Neural progenitor cell (in vitro differentiated cells): ENCODE measurements at places on chromosomes 7 and 10.
A peak's percentile ranks its signal among the peaks of the same experiment; 100 is the strongest.

GRCh38 chr10:13659887-13660550 is 73.3 kb downstream of the PRPF18 start:
- H3K4me3 ChIP-seq, result no peak overlapping the region
- no peaks in the 10 kb centered on the region for H3K27me3 ChIP-seq

DNA sequence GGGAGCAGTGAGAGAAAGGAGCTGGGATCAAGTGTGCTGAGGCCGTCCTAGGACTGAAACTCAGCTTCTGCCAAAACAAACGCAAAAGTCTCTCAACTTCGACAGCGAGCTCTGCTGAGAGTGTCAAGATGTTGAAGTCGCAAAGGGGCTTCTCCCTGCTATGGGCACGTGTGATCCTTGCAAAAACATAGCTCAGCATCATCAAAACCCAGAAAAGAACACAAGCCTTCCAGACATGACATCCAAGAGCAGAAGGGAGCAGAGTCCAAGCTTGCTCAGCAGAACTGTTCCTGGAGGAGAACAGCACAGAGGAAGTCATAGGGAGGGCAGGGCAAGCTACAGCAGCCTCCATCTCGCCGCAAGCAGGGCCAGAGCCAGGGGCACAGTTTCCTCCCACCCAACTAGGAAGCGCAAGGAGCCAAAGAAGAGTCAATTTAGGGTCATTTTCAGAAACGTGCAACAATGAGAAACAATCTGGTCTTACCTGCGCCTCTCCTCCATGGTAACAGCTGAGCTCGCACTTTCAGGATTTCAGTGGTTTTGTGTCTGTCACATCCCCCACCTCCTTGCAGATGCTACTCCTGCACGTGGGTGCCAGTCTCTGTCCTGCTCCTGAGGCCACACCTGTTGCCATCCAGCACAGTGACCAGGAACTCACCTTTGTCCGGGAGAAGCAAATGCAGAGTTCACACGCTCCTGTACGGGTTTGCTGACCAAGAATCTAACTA is 113.9 kb downstream of the DIP2C start:
- no peak for DNase-seq
- H3K36me3 ChIP-seq, result no peaks in the 10 kb centered on the region
- H3K4me3 ChIP-seq, result no peak overlapping the region
- no peaks in the 10 kb centered on the region for H3K27me3 ChIP-seq
- no peak overlapping the region for H3K27ac ChIP-seq

GRCh38 chr10:50585921-50586739 is 37.6 kb downstream of the SGMS1 start:
- no peak overlapping the region for H3K27ac ChIP-seq
- peaks cover 5% of the 10 kb centered on the region for H3K4me1 ChIP-seq
- H3K27me3 ChIP-seq, result no peaks in the 10 kb centered on the region
- DNase-seq, result no peak
- H3K36me3 ChIP-seq, result no peaks in the 10 kb centered on the region

- H3K4me1 ChIP-seq, result peaks cover 3% of the 10 kb centered on the region
- H3K36me3 ChIP-seq, result peaks cover 15% of the 10 kb centered on the region
- no peak overlapping the region for H3K27ac ChIP-seq
Observed at GRCh38 chr7:137903382-137904169, 56.8 kb upstream of the DGKI start.

- no peak overlapping the region for H3K27ac ChIP-seq
- H3K36me3 ChIP-seq, result no peaks in the 10 kb centered on the region
- DNase-seq, result no peak
- H3K4me3 ChIP-seq, result no peak overlapping the region
- H3K4me1 ChIP-seq, result peaks cover 18% of the 10 kb centered on the region
Observed at GRCh38 chr7:157831143-157831905, 494.5 kb downstream of the DNAJB6 start.

- H3K27ac ChIP-seq, result no peak overlapping the region
- peaks cover 35% of the 10 kb centered on the region for H3K4me1 ChIP-seq
- DNase-seq, result peak; percentile 53
- H3K36me3 ChIP-seq, result no peaks in the 10 kb centered on the region
- H3K4me3 ChIP-seq, result peak overlapping the region; percentile 62
Observed at GRCh38 chr7:158863611-158864506, 7.5 kb downstream of the DYNC2I1 start.

DNA sequence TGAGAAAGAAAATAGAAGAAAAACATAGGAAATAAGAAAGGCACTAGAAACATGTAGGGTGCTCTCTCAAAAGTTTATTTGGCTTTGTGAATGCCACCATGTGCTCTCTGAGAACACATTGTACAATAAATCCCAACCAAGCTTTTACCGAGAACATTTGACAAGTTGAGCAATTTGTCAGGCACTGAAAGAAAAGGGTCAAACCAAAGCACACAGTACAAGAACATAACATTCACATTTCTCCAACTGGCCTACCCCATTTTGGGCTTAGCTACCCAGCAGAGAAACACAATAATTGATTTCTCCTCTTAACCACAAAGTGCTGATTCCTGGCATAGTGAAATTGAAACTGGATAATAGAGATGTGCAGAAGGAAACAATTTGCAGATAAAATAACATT is 69.2 kb upstream of the SLC39A12 start:
- no peaks in the 10 kb centered on the region for H3K4me1 ChIP-seq
- H3K4me3 ChIP-seq, result no peak overlapping the region
- H3K36me3 ChIP-seq, result no peaks in the 10 kb centered on the region
- no peak for DNase-seq
- no peaks in the 10 kb centered on the region for H3K27me3 ChIP-seq

DNA sequence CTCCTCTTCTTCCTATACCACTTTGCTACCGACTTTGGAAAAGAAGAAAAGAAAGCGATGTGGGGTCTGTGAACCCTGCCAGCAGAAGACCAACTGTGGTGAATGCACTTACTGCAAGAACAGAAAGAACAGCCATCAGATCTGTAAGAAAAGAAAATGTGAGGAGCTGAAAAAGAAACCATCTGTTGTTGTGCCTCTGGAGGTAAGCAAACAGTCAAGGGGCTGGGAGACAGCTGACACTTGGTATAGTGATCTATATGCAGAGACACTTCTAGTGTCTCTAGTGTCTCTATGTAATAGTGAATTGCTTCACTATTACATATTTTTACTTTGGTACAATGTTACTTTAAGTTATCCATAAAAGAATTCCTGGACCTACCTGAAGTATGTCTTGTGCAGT is 13.9 kb downstream of the TET1 start:
- no peaks in the 10 kb centered on the region for H3K4me1 ChIP-seq
- DNase-seq, result no peak
- no peak overlapping the region for H3K27ac ChIP-seq
- peaks cover 11% of the 10 kb centered on the region for H3K36me3 ChIP-seq
- H3K27me3 ChIP-seq, result no peaks in the 10 kb centered on the region
- H3K4me3 ChIP-seq, result no peak overlapping the region

DNA sequence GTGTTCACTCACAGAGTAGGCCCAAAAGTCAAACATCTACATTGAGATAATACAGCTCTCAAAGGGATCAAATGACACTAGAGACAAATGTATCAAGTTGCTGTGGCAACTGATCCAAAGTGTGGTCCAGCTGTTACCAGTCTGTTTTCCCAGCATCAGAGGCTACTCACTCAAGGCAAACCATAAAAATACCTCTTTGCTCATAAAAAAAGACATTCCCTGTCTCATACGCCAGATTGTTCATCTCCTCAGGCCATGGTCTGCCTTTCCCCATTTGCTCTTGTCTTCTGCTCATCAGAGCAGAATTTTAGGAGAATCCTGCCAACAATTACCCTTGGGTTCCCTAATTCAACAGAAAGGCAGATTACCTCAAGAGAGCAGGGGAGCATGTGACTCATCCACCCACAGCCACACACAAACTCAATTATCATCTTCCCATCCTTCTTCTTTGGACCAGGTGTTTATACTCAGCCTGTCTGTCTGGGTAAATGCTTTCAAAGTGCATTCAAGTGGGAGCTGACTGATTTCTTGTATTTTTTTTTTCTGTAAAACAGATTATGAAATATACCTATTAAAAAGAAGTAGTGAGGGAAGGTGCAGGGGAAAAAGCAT is 226.5 kb upstream of the HPS1 start:
- H3K4me3 ChIP-seq, result no peak overlapping the region
- H3K4me1 ChIP-seq, result peaks cover 22% of the 10 kb centered on the region
- DNase-seq, result no peak
- H3K27ac ChIP-seq, result no peak overlapping the region
- H3K27me3 ChIP-seq, result no peaks in the 10 kb centered on the region

- no peaks in the 10 kb centered on the region for H3K27me3 ChIP-seq
- H3K4me1 ChIP-seq, result no peaks in the 10 kb centered on the region
- no peaks in the 10 kb centered on the region for H3K36me3 ChIP-seq
- peak; percentile 84 for DNase-seq
Observed at GRCh38 chr7:136405931-136406777, 429.0 kb upstream of the MTPN start.

DNA sequence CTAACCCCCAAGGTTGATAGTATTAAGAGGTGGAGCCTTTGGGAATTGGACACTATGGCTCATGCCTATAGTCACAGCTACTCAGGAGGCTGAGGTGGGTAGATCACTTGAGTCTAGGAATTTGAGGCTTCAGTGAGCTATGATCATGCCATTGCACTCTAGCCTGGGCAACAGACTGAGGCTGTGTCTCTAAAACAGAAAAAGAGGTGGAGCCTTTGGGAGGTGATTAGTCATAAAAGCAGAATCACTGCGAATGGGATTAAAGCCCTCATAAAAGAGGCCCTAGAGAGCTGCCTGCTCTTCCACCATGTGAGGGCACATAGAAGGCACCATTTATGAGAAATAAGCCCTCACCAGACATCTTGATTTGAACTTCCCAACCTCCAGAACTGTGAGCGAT is 81.9 kb downstream of the SKAP2 start:
- peaks cover 15% of the 10 kb centered on the region for H3K4me1 ChIP-seq
- H3K27ac ChIP-seq, result no peak overlapping the region
- no peak for DNase-seq
- H3K27me3 ChIP-seq, result no peaks in the 10 kb centered on the region

DNA sequence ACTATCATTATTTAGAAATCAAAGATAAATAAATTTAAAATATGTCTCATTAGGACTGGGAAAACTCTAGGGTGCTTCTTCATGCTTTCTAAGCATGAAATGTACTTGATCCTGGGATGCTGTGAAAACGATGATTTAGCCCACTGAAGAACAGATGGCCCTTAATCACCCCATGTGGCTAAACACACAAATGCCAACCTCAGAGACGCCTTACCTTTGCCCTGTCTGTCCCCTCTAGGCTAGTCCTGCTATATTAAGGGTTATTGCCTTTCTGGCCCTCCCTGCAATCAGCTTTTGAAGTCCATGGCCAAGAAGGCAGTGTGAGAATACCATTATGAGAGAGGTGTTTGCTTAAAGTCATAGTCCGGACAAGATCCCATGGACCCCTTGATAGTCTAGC is 217.2 kb downstream of the TWIST1 start:
- H3K27me3 ChIP-seq, result no peaks in the 10 kb centered on the region
- DNase-seq, result no peak
- no peak overlapping the region for H3K4me3 ChIP-seq
- H3K27ac ChIP-seq, result no peak overlapping the region
- H3K36me3 ChIP-seq, result no peaks in the 10 kb centered on the region

GRCh38 chr10:43820663-43821062 is 172.0 kb upstream of the ZNF32 start:
- DNase-seq, result no peak
- no peak overlapping the region for H3K4me3 ChIP-seq
- H3K27me3 ChIP-seq, result no peaks in the 10 kb centered on the region
- H3K36me3 ChIP-seq, result no peaks in the 10 kb centered on the region
- no peak overlapping the region for H3K27ac ChIP-seq
- H3K4me1 ChIP-seq, result peaks cover 6% of the 10 kb centered on the region

DNA sequence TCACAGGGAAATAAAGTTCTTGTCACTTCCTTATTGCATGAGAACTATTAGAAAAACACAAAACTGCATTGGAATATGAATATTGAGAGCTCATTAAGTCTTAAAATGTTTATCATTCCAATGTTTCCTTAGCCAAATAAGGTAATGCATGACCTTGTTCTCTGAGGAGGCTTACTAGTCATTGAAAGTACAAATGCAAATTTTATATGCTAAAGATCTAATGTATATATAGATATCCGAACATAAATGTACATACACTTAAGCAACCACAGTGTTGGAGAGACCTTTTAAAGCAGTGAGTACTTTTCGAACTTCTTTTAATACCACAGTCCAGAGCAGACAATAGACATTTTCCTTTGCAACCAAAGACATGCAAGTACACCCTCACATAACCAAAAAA is 96.1 kb downstream of the RELN start:
- DNase-seq, result no peak
- H3K4me1 ChIP-seq, result no peaks in the 10 kb centered on the region
- no peak overlapping the region for H3K4me3 ChIP-seq

DNA sequence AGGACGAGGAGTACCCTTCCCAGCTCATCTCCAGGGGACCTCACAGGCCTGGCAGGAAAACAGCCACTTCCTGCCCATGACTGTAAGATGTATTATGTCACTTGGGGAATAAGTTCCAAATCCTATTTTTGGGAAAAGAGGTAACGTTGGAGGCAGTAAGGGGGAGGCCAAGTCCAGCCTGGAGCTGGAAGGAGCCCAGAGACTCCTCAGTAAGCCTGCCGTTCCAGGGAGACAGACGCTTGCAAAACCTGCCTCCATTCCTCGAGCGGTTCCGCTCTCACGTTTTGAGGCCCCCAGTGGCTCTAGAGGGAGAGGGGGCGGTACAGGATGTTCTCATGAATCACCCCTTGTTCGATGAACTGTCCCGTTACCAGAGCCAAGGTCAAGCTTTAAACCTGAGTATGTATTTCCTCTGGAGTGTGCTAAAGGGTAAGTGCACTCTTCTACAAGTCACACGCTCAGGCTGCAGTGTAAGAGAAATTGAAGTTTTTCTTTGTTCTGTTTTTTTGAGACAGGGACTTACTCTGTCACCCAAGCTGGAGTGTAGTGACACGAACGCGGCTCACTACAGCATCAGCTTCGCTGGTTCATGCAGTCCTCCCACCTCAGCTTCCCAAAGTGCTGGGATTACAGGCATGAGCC is 45.5 kb upstream of the CYTH3 start:
- no peak overlapping the region for H3K4me3 ChIP-seq
- no peak overlapping the region for H3K27ac ChIP-seq
- no peaks in the 10 kb centered on the region for H3K4me1 ChIP-seq
- no peak for DNase-seq
- H3K27me3 ChIP-seq, result no peaks in the 10 kb centered on the region

GRCh38 chr7:148172920-148173319 is 417.6 kb upstream of the C7orf33 start:
- DNase-seq, result no peak
- no peak overlapping the region for H3K27ac ChIP-seq
- no peaks in the 10 kb centered on the region for H3K27me3 ChIP-seq

GRCh38 chr7:98917331-98917730 is 39.0 kb downstream of the TRRAP start:
- DNase-seq, result no peak
- H3K27me3 ChIP-seq, result no peaks in the 10 kb centered on the region
- no peaks in the 10 kb centered on the region for H3K4me1 ChIP-seq
- H3K36me3 ChIP-seq, result peaks cover 4% of the 10 kb centered on the region
- H3K4me3 ChIP-seq, result no peak overlapping the region

- no peaks in the 10 kb centered on the region for H3K4me1 ChIP-seq
- no peak overlapping the region for H3K4me3 ChIP-seq
- no peaks in the 10 kb centered on the region for H3K36me3 ChIP-seq
- DNase-seq, result no peak
Observed at GRCh38 chr7:74598558-74598957, 59.0 kb upstream of the GTF2I start.

GRCh38 chr10:48633381-48634197 is 28.7 kb upstream of the ARHGAP22 start:
- no peak overlapping the region for H3K27ac ChIP-seq
- DNase-seq, result no peak
- no peaks in the 10 kb centered on the region for H3K27me3 ChIP-seq
